ENCODE measurements at places on chromosomes 3 and 15.

- DNase-seq = no peak
Observed at GRCh38 chr15:55742498-55742926, 440 bp downstream of the PRTG start.

GRCh38 chr3:55512571-55513343 lies 25.7 kb upstream of the WNT5A start:
- DNase-seq = no peak

- no peak for DNase-seq
Observed at GRCh38 chr15:63888146-63888545, 54.4 kb upstream of the HERC1 start.

DNA sequence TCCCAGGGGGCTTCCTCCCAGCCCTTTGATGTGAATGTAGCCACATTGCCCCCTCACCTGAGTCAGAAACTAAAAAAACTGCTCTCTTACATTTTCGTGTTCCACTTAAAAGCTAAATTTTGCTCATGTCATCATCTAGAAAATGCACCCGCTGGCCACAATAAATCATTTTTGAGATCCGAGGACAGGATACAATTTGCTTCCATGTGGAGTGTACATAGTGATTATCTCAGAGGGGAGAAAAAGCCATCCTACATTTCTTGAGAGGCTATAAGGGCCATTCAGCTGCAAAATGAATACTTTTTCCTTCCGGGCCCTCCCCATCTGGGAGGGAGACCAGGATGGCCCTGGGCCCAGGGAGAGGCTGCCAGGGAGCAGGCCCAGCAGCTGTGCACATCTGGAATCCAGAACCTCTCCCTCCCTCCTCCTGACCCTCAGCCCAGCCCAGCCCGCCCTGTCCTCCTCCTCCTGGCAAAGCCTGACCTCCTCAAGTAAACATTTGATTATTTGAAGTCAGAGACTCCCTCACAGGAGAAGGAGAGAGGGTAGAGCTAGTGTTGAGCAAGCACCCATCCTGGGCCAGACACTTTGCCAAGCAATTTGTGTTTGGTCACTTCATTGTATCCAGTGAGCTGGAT lies 59.1 kb downstream of the CORO2B start:
- DNase-seq = no peak

- DNase-seq = peak; percentile 16
Observed at GRCh38 chr3:112333381-112334317, 693 bp downstream of the CD200 start.

GRCh38 chr15:51709031-51709430 lies 27.7 kb downstream of the SCG3 start:
- no peak for DNase-seq

GRCh38 chr15:101029971-101030661 lies 111.0 kb downstream of the LRRK1 start:
- no peak for DNase-seq

DNA sequence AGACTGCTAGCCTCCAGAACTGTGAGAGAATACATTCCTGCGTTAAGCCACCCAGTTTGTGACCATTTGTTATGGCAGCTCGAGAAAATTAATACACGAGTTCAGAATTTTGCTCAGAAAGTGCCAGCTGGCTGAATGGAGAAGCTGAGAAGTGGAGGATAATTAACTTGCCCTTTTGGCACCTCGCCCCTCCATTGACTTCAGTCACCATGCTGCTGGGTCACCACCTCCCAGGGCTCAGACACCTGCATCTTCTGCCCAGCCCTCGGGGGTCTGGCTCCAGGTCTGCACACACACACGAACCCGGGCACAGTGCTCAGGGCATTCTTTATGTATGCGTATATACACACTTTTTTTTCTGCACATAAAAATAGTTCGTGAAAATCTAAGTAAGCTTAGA lies 32.0 kb downstream of the AMOTL2 start:
- no peak for DNase-seq

DNA sequence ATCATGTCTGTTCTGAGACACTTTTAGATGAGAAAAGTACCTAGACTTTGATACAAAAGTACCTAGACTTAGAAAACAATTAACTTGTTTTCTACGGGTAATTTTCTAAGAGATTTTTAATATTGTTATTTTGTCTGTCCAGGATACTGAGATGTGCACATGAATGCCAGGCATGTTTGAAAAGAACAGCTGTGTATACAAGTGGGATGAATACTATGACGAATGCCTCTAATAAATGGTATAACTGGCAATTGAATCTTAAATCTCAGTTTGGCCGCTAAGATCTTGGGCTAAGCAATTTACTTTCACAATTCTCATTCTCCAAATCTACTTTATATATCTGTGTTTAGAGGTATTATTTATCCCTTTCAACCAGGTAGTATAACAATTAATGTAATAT lies 207.4 kb downstream of the CBLB start:
- no peak for DNase-seq

- peak; percentile 77 for DNase-seq
Observed at GRCh38 chr3:16332904-16333426, 68.0 kb downstream of the OXNAD1 start.

GRCh38 chr3:107201146-107201545 lies 176.1 kb upstream of the CCDC54 start:
- no peak for DNase-seq
